ENCODE measurements at places on chromosomes 2 and 18.

- DNase-seq, result no peak
These were observed 21.3 kb downstream of the PRKAG3 start for GRCh38 chr2:218810256-218810655.

DNA sequence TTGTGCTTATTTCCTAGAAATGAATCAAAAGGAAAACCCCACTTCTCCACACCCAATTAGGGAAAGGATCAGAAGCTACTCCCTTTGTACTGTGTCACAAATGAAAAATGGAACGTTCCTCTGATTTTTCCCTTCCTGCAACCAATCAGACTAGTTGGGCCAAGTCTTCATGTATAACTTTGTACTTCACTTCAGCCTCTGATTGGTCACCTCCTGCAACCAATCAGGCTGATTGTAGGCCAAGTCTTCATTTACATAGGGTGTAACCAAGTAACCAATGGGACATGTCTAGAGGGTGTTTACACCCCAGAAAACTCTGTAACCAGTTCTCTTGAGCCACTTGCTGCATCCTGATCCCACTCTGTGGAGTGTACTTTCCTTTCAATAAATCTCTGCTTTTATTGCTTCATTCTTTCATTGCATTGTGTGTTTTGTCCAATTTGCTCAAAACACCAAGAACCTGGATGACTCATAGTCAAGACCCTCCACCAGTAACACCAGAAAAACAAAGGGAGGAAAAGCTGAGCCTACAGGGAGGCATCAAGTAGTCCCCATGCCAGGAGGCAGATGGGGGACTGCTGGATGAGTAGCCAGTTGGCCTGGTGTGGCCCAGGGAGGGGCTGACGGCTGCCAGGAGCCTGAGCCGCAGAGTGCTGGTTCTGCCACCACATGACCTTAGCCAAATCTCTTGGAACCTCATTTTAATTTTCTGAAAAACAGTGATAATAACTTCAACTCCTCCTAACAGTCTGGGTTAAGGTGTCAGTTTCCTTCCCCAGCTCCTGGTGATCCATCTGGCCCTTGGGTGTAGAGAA is 46.1 kb downstream of the SOWAHC start:
- no peak for DNase-seq

- no peak for DNase-seq
These were observed 115.1 kb upstream of the ST6GAL2 start for GRCh38 chr2:107001062-107001461.

- DNase-seq, result no peak
These were observed 3.7 kb downstream of the PRKAG3 start for GRCh38 chr2:218827701-218828476.

GRCh38 chr2:62593825-62594224 is 87.8 kb upstream of the TMEM17 start:
- no peak for DNase-seq

DNA sequence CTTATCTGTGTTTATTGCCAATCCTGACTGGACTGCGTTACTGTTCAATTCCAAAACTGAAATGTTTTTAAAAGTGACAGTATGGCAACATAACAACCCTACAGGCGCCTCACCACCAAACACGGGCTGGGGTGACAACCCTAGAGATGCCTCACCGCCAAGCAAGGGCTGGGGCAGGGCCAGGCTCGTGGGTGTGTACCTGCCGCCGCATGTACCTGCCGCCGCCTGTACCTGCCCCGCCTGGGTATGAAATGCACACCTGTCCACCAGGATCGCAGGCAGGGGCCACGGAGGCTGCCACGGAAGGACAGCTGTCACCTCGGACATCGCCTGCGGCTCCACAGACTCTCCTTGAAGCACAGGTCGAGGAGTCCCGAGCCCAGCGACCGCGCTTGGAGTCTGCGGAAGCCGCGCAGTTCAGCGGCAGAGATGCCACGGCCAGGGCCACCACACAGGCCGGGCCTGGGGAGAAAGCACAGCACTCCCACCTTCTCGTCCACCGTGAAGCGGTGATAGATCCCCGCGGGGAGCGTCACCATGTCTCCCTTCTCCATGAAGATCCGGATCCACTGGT is 18.9 kb downstream of the ADI1 start:
- DNase-seq, result no peak

DNA sequence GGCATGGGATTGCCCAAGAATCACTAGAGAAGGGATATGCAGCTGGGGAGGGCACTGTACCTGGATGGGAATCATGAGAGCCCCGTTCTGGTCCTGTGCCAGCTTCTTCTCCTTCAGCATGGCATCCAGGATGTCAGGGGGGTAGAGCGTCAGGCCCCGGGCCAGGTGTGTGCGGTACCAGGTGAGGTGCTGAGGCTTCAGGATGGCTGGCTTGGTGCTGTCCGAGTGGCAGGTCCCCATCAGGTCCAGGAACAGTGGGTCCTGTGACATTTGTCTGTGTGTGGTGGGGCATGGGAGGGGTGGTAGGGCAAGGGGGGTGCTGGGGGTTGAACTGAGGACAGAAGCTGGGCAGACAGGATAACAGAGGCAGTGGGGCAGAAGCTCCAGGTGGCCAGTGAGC is 13.2 kb downstream of the CFAP65 start:
- DNase-seq, result no peak

GRCh38 chr18:75612456-75612855 is 185.0 kb upstream of the SMIM21 start:
- DNase-seq, result no peak

- no peak for DNase-seq
These were observed 98.8 kb upstream of the NCKAP5 start for GRCh38 chr2:133667085-133667484.

GRCh38 chr2:74548285-74548899 is 5.3 kb downstream of the LOXL3 start:
- peak; percentile 63 for DNase-seq

DNA sequence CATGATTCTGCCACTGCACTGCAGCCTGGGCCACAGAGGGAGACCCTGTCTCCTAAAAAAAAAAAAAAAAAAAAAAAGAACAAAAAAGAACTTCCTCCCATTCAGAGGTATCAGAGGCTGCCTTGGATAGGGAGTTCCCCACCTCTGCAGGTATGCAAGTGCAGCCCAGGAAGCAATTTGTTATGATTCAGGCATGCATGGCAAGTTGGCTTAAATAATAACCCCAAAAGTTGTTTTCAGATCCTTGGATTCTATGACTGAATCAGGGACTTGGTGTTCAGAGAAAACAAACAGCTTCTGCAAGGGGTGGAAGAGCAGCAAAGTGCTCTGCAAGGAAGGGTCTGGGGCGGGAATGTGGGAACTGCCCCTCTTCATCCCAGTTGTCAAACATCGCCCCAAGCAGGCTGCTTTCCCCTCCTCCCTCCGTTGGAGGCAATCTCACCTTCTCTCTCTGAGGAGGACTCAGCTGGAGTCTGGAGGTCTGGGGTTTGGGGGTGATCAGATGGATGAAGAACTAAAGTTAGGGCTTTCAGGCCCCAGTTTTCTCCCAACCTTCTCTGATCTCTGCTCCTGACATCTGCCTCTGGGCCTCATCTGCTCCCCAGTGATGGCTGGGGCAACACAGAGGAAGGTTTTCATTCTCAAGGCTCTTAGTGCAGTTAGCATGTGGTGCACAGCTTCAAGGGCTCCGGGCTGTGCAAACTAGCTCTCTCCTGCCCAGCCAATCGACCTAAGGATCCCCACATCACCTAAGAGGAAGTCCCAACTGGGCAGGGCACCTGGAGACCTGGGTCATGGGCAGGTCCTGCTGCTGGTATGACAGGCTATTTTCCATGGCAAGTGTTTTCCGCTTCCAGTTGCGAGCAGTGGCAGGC is 3.5 kb upstream of the GDF7 start:
- DNase-seq, result no peak

GRCh38 chr18:74870950-74871349 is 273.3 kb downstream of the ZNF407 start:
- no peak for DNase-seq

DNA sequence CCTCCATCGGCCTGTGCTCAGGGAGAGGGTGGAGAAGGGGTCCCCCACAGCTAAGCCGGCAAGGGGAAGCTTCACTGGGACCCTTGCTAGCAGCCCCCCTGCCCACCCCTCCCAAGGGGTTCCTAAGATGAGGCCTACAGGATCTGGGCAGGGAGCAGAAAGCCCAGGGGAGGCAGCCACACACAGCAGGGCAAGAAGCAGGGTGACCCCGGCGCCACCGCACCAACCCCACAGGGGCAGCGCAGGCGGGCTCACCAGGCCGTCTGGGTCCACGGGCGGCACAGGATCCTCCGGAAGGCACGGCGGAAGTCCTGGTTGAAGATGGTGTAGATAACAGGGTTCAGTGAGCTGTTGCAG is 1.8 kb downstream of the ADRA2B start:
- DNase-seq, result no peak

- DNase-seq, result peak; percentile 64
These were observed 42.4 kb downstream of the HK2 start for GRCh38 chr2:74876081-74876886.

DNA sequence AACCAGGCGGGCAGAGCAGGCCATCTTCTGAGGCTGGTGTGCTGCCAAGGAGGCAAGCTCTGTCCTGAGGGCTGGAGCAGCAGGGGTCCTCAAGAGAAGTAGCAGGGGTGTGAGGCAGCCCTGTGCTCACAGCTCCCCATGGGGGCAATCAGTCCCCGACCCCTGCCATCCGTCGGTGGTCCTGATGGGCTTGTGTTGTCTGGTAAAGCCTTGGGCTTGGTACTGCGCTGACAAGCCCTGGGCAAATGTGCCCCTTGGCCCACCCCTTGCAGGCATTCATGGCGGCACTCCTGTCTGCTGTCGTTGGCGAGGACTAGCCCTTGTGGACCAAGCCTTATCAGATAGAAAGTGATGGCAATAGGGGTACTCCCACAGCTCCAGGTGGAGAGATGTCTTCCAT is 22.6 kb upstream of the SCLY start:
- no peak for DNase-seq

- peak; percentile 37 for DNase-seq
These were observed 85.9 kb downstream of the USP40 start for GRCh38 chr2:233480490-233481202.

DNA sequence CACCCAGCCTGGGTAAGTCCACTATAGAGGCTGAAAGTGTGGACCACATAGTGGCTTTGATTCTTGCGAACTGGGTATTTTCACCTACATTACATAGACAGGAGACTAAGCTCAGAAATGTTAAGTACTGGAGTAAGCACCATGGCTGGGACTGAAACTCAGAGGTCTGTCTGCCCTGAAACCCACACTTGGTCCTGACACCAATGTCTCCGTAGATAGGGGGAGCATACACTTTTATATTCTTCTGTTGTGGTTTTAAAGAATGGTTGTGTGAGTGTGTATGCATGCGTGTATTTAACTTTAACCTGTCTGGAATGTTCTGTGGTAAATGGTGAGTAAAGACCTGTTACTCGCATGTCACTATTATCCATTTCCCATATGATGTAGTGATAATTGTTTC is 10.3 kb upstream of the NPPC start:
- DNase-seq, result no peak

GRCh38 chr2:23418056-23418455 is 33.1 kb downstream of the KLHL29 start:
- no peak for DNase-seq

DNA sequence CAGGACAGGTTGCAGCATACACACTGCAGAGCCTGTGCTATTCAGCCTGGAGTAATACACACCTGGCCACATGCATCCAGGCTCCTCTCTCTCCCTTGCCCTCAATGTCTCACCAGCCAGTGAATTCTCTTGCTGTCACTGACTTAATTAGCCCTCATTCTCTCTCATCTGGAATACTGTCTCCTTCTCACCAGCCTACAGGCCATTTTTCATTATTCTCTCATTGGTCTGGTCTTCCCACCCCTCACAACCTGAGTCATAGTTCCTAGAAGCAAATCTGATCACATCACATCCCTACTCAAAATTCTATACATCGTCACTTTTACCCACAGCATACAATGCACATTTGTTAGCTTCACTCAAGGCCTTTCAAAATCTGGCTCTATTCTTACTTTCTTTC is 333.1 kb downstream of the PIK3C3 start:
- DNase-seq, result no peak

DNA sequence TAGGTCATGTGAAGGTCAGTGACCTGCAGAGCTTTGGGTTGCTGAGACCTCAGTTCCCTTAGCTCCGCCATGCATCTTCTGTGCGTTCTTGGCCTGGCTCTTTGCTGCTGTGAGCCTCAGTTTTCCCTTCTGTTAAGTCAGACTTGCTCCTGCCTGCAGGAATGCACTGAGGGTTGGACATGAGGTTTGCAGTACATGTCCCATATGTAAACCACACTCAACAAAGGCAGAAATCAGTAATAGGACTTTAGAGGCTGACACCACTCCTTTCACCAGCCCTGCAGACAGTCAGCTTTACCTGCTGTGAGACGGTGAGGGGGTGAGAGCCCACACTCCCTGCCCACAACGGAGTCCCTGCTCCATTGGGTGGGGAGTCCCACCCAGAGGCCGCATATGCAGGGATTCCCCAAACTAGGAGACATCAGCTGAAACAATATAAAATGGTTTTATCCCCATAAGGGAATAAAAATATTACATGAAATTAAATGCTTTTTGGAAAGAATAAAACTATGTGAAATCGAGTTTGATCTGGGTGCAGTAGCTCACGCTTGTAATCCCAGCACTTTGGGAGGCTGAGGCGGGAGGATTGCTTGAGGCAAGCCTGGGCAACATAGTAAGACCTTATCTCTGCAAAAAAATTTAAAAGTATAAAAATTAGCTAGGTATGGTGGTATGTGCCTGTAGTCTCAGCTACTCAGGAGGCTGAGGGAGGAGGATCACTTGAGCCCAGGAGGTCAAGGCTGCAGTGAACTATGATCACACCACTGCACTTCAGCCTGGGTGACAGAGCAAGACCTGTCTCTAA is 55.1 kb downstream of the MYO7B start:
- no peak for DNase-seq

DNA sequence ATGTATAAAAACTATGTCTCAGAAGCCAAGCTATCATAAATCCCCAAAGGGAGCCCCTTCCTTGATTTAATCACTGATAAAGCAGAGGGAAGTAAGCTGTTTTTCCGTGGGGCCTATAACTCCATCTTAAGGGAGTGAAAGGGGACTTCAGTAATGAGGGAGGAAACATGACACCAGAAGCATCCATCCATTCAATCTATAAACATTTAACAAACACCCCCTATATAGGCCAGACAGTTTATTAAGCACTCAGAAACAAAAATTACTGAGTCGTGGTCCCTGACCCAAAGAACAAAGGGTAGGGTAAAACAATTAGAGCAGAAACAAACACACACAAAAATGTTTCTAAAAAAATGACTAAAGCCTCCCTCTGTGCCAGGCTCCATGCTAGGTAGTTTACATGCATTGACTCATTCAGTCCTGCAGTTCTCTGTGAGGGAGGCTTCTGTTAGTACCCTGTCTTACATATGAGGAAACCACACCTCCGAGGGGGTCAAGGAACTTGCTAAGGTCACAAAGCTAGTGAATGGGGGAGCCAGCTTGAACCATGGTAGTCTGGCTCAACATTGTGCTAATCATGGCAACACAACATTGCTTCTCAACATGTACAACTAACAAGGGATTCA is 472.1 kb downstream of the CDH2 start:
- DNase-seq, result peak; percentile 19

- DNase-seq, result no peak
These were observed 59.4 kb downstream of the RHOB start for GRCh38 chr2:20506201-20506685.

GRCh38 chr18:9613550-9614400 is 584 bp downstream of the PPP4R1 start:
- peak; percentile 34 for DNase-seq

- DNase-seq, result no peak
These were observed 49.3 kb downstream of the UXS1 start for GRCh38 chr2:106144621-106145331.

GRCh38 chr2:234960175-234961088 is 8.6 kb downstream of the SH3BP4 start:
- no peak for DNase-seq
